Pons (tissue), 1 donor: ENCODE measurements at places on chromosomes 3 and 15.
A peak's percentile ranks its signal among the peaks of the same experiment; 100 is the strongest.

GRCh38 chr3:132840201-132840700 is 118.0 kb upstream of the NPHP3 start:
- DNase-seq, result peak; percentile 94

DNA sequence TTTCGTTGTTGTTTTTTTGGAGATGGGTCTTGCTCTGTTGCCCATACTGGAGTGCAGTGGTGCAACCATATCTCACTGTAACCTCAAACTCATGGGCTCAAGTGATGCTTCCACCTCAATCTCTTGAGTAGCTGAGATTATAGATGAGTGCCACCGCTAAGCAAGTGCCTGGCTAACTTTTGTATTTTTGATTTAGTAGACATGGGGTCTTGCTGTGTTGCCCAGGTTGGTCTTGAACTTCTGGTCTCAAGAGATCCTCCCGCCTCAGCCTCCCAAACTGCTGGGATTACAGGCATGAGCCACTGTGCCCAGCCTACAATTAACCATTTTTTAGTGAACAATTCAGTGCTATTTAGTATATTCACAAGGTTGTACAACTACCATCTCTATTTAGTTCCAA is 42.2 kb downstream of the ARHGEF3 start:
- DNase-seq, result no peak

- no peak for DNase-seq
Measured at GRCh38 chr3:43391621-43392020, 105.3 kb downstream of the SNRK start.

DNA sequence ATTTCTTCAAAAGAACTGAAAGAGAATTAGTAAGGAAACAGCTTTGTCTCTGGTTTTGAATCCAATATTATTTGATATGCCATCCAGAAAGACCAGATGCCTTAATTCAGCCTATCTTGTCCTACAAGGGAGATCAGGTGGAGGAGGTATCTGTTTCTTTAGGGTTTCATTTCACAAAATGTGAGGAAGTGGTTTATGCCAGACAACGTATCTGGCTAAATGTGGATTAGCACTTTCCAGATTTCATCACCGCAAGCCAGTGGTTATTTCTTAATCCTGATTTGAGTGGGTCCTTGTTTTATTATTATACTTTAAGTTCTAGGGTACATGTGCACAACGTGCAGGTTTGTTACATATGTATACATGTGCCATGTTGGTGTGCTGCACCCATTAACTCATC is 271.1 kb downstream of the EBLN2 start:
- DNase-seq, result peak; percentile 8

DNA sequence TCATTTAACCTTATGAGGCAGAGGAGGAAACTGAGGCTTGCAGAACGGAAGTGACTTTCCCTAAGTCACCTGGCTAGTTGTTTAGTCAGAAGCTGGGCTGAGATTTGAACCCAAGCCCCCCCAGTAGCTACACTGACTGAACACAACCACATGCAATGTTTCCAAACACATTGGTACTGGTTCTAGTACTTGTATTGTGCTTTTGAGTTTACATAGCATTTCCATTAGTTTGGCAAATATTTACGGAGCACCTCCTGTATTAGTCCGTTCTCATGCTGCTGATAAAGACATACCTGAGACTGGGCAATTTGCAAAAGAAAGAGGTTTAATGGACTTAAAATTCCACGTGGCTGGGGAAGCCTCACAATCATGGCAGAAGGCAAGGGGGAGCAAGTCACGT is 56.3 kb upstream of the ITGA11 start:
- no peak for DNase-seq

GRCh38 chr3:194057570-194058188 is 78.3 kb upstream of the HES1 start:
- DNase-seq, result no peak

- no peak for DNase-seq
Measured at GRCh38 chr3:38549957-38550840, 54.1 kb downstream of the EXOG start.

- no peak for DNase-seq
Measured at GRCh38 chr3:150899141-150899540, 6.1 kb downstream of the MINDY4B start.

DNA sequence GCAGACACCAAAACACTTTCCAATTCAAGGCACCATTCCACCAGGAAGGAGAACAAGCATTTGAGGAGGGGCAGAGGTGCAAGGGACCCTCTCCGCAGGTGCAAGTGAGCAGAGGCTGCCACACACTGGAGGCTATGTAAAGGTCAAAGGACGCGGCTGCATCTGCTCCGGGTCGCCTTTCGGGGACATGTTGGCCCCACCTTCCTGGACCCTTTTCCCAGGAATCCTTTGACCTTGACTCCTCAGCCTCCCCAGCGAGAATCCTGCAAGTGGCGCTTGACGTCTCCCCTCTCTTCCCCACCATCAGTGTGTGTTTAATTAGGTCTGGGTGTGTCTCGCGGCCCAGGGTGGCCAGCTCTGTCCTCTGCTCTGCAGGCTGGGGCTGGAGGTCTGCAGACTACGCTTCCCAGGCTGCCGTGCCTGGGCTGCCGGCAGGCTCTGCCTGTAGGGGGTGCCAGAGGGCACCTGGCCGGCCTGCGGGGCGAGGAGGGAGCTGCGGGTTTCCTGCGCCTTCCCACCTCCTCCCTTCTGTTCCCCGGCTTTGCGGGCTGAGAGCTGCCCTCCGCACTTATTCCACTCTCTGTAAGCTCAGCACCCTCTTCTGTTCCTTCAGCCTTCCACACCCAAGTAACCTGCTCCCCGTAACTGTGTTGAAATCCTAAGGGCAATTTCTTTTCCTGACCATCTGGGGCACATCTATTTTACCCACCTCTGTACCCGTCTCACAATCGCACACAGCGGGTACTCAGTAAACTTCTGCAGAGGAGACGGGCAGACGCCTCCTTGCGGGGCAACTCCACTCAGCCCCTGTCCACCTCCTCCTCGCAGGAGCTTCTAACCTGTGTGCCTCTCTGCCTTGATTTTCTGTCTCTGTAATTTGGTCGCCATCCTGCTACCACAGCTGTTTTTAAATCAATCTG is 129.8 kb downstream of the NSMCE3 start:
- peak; percentile 12 for DNase-seq
